ENCODE measurements at places on chromosomes 11 and 22. TPM values are rescaled to one million over a fixed set of nuclear protein-coding genes. Genes with fewer than 3 reads are reported as not detected.

DNA sequence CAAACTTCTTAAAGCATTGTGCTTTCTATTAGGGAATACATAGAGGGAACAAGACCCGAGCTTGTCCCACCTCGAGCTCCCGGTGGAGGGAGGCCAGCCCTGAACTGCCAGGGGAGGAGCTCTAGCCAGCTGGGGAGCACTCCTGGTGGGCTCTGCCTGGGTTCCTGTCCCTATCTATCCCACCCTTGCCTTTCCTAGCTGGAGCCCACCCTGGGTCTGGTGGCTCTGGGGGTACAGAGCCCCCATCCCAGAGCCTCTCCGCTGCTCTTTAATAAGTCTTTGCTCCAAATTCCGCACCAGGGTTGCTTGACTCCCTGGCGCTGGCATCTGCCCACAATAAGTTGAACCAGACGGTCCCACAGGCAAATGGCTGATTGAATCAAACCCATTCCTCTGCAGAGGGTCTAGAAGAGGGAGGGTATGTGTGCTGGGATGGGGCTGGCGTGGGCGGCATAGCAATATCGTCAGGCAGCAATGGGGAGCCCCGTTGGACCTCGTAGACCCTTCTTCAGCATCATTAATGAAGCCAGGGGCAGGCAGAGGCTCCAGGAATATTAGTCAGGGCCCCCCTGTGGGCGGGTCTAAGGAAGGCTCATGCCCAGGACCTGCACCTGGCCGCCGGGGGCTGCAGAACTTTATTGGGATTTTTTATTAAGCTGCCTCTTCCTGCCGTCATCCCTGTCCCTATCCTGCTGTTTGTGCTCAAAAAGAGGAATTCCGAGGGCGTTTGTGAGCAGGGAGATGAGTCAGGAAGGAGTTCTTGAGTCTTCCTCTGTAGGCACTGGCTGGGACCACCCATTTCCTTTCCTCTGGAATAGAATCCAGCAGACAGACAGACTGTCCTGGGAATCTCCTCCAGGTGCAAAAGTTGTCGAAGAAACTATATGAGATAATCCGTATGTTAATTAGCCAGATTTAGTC lies 38.5 kb upstream of the RIC3 start:
- peaks cover 35% of the 10 kb centered on the region for H3K27me3 ChIP-seq
- DNase-seq: no peak
- peaks cover 3% of the 10 kb centered on the region for H3K4me1 ChIP-seq
- H3K36me3 ChIP-seq: no peaks in the 10 kb centered on the region

DNA sequence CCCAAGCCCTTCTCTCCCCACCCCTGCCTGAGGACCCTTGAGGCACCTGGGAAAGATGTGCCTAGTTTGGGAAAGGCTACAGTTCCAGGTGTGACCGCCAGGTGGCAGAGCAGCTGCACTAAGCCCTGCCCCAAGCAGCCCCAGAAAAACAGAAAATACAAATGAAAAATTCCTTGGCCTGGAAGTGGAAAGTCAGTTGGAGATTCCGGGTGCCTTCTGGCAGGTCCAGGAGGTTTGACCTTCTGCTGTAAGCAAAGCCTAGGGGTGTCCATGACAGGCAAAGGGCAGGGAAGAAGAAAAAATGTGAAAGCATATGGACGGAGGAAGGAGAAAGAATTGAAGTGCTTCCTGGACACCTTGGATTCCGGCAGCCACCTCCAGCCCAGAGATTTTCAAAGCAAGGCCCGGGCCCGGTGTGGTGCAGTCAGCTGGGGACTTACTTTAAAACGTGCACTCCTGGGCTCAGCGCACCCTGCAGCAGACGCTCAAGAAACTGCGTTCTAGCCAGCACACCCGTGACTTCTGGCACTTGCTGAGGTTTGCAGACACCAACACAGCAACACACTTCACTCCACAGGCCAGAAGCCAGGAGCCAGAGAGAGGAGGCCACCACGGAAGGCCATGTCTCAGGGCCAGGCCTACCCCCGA lies 37.3 kb upstream of the SLC22A12 start:
- no peaks in the 10 kb centered on the region for H3K36me3 ChIP-seq
- H3K27ac ChIP-seq: no peak overlapping the region
- H3K4me1 ChIP-seq: peaks cover 6% of the 10 kb centered on the region

- no peaks in the 10 kb centered on the region for H3K27me3 ChIP-seq
- no peak overlapping the region for H3K27ac ChIP-seq
- no peak overlapping the region for H3K4me3 ChIP-seq
- DNase-seq: no peak
- no peaks in the 10 kb centered on the region for H3K36me3 ChIP-seq
These were observed 6.1 kb downstream of the CD81 start for GRCh38 chr11:2382936-2383851.

Gene SLC15A3
- total RNA-seq: 1.2 TPM

Gene CRYBA4
- not detected for total RNA-seq

All from natural killer cell treated with Interleukin-12 subunit alpha and Interleukin-12 subunit beta and Interleukin-15 and Interleukin-18, amount 100 ng/mL, for 72 hours (primary cell).